ENCODE measurements at places on chromosomes 13 and 19. TPM values are rescaled to one million over a fixed set of nuclear protein-coding genes. Genes with fewer than 3 reads are reported as not detected.

- no peak for DNase-seq
Measured at GRCh38 chr13:28581451-28581850, 77.5 kb upstream of the POMP start.

- no peak for DNase-seq
Measured at GRCh38 chr13:97274829-97275649, 52.9 kb downstream of the MBNL2 start.

GRCh38 chr19:44050740-44051649 lies 841 bp upstream of the ZNF223 start:
- DNase-seq: no peak

DNA sequence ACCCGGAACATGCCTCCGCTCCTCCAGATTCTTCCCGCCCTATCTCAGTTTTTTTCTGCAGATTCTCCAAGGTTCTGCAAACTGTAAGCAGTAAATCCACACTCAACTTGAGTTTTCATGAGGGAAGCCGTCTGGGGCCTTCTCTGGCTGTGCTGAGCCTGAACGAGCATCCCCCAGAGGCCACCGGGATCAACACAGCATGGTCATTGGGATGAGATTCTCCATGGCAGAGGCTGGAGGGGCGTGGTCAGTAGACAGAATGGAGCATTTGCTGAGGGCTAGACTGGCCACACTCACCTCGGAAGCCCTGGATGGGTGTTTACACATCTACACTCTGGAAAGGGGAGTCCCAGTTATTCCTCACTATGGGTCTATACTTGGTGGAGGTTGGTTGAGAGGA lies 2.3 kb upstream of the LILRA4 start:
- no peak for DNase-seq

GRCh38 chr19:39692166-39692565 lies 12.1 kb upstream of the LGALS14 start:
- no peak for DNase-seq

GPC5 gene
- 4.7 TPM for polyA plus RNA-seq

TMEM190 gene
- polyA plus RNA-seq: not detected
